ENCODE measurements at places on chromosomes 4 and X. TPM values are rescaled to one million over a fixed set of nuclear protein-coding genes. Genes with fewer than 3 reads are reported as not detected.

GRCh38 chrX:111039606-111040005, 56.4 kb upstream of the PAK3 start:
- no peaks in the 10 kb centered on the region for H3K36me3 ChIP-seq
- DNase-seq = no peak
- peaks cover 26% of the 10 kb centered on the region for H3K4me1 ChIP-seq
- H3K27ac ChIP-seq = no peak overlapping the region

GRCh38 chr4:156824451-156825060, 147.0 kb downstream of the PDGFC start:
- no peak for DNase-seq
- H3K27me3 ChIP-seq = no peaks in the 10 kb centered on the region
- no peaks in the 10 kb centered on the region for H3K36me3 ChIP-seq
- H3K27ac ChIP-seq = no peak overlapping the region
- H3K4me3 ChIP-seq = no peak overlapping the region

GRCh38 chr4:101288365-101289145, 58.8 kb downstream of the PPP3CA start:
- DNase-seq = no peak
- H3K4me1 ChIP-seq = peaks cover 8% of the 10 kb centered on the region
- H3K36me3 ChIP-seq = no peaks in the 10 kb centered on the region
- H3K4me3 ChIP-seq = no peak overlapping the region

DNA sequence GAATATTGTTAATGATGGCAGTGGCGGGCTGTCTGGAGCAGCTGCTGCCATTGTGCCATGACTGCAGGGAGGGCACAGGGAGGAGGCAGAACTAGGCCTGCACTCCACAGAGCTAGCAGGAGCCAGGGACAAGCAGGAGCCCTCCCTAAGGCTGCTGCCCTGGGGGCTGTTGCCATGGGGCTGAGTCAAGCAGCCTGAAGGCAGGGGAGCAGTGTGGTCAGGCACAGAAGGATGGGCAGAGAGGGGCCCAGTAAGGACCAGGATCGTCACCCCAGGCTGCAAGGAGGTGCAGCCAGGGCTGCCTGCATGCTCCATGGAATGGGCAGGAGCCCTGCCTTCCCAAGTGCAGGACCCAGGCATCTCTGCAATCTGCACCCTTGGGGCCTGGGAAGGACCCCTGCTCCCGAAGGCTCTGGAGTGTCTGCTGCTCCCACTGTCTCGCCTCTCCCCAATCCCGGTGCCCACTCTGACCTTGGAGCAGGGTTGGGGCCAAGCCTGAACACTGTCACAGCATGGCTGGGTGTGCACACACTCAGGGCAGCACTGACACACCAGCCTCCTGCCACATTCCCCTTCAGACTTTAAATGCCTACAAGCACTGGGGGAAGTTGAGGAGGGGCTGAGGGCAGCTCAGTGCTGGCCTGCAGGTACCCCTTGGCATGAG, 98.3 kb upstream of the GALNTL6 start:
- no peak overlapping the region for H3K27ac ChIP-seq
- no peaks in the 10 kb centered on the region for H3K27me3 ChIP-seq
- no peak for DNase-seq
- H3K36me3 ChIP-seq = no peaks in the 10 kb centered on the region

GRCh38 chr4:7590899-7591298, 156.2 kb upstream of the PSAPL1 start:
- H3K27me3 ChIP-seq = no peaks in the 10 kb centered on the region
- no peak overlapping the region for H3K27ac ChIP-seq
- no peaks in the 10 kb centered on the region for H3K36me3 ChIP-seq
- no peak overlapping the region for H3K4me3 ChIP-seq

DNA sequence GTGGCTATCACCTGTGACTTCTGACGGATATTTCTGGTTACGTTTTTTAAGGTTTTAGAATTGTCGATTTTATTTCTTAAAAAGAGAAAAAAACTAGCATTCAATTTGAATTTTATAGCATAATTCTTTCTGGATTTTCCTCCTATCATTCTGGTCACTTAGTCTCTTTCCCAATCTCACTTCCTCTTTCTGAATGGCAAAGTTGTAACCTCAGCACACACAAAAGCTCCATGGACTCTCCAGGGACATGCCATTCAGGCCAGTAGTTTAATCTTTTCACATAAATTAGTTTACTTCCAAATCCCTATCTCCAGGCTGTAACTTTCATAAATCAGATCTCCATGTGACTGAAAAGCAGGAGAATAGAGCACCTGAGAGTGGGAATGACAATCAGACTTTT, 110.7 kb downstream of the ARAP2 start:
- no peaks in the 10 kb centered on the region for H3K36me3 ChIP-seq
- no peaks in the 10 kb centered on the region for H3K4me1 ChIP-seq
- DNase-seq = no peak
- H3K4me3 ChIP-seq = no peak overlapping the region
- no peaks in the 10 kb centered on the region for H3K27me3 ChIP-seq
- no peak overlapping the region for H3K27ac ChIP-seq

GRCh38 chr4:169119536-169119935, 109.5 kb upstream of the CBR4 start:
- no peak for DNase-seq
- H3K27me3 ChIP-seq = no peaks in the 10 kb centered on the region
- H3K27ac ChIP-seq = no peak overlapping the region

- DNase-seq = no peak
- H3K4me1 ChIP-seq = no peaks in the 10 kb centered on the region
- H3K27ac ChIP-seq = no peak overlapping the region
Measured at GRCh38 chrX:112630187-112630586, 49.6 kb downstream of the LHFPL1 start.

DNA sequence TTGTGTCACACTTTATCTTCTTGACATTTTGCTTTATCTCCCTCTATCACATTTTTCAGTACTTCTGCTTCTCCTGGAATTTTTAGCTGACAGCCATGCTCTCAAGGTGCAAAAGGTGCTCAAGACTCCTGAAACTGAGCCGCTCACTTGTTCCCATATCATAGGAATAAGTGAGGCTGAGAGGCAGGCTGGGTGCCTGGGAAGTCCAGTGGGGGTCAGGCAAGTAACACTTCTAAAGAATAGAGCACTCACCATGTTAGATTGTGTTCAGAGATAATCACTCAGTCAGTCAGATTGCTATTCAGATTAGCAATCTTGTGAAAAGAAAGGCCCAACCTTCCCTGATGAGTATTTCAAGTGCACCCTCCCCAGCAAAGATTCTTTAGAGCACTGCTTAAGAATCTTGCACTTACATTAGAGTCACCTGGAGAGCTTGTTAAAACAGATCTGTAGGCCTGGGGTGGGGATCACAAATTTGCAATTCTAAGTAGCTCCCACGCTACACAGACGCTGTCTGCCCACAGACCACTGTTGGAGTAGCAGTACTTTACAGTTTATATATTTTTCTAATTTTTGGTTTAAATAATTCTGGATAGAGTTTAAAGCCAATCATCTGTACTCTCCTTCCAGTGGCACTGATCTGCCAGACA, 23.1 kb upstream of the LRAT start:
- no peak overlapping the region for H3K4me3 ChIP-seq
- H3K36me3 ChIP-seq = no peaks in the 10 kb centered on the region
- DNase-seq = no peak
- no peaks in the 10 kb centered on the region for H3K4me1 ChIP-seq
- H3K27ac ChIP-seq = no peak overlapping the region
- no peaks in the 10 kb centered on the region for H3K27me3 ChIP-seq

Gene LRCH2
- 17.9 TPM for total RNA-seq

Gene EDNRA
- 1.1 TPM for total RNA-seq

Gene CSN1S1
- not detected for total RNA-seq

Gene SLC39A8
- 0.13 TPM for total RNA-seq

Gene UCP1
- total RNA-seq = not detected

Gene RAB40AL
- 0.30 TPM for total RNA-seq

Gene CPLX1
- 0.28 TPM for total RNA-seq

Measured in SJCRH30 (cell line).